Stimulated activated CD4-positive, alpha-beta T cell treated with anti-CD3 and anti-CD28 coated beads, Interleukin-1b, Interleukin-23, amount 100 ng/mL, for 1 hour (primary cell): ENCODE measurements at places on chromosomes 13 and 19.

GRCh38 chr13:46605825-46606554, 53.0 kb downstream of the LRCH1 start:
- DNase-seq, result no peak

- DNase-seq, result no peak
These were observed 87.8 kb downstream of the RAP2A start for GRCh38 chr13:97521726-97522125.

DNA sequence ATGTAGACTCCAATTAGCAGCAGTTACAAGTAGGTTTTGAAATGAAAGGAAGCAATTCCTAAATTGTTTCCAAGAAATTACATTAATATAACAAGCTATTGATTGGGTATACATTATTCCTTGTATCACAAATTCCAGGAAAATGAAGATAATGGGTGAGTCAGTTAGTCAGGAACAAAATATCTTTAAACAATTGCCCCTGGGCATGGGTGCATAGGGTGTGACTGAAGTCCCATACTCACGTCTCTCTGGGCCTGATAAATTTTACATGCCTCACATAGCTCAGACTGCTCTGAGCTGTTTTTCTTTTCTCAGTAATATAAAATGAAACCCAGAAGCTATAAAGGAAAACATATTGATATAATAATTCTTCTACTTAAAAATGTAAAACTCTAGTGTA, 87.8 kb downstream of the FNDC3A start:
- DNase-seq, result no peak

DNA sequence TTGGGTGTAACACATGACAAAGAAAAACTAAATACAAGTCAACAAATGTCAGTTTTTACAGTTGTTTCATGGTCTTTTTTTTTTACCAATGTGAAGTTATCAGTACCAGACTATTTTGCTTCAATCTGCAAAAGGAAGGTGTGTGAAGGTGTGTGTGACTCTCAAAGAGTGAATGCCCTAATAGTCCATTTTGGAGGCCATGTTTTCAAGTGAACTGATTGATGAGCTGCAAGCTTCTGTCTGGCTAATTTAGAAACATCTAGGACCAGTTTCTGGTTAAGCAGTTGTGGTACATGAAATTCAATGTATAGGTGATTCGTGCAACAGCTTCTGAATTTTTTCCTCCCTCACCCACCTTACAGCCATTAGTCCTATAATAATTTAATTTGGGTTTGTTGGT, 16.1 kb downstream of the KLF5 start:
- no peak for DNase-seq

DNA sequence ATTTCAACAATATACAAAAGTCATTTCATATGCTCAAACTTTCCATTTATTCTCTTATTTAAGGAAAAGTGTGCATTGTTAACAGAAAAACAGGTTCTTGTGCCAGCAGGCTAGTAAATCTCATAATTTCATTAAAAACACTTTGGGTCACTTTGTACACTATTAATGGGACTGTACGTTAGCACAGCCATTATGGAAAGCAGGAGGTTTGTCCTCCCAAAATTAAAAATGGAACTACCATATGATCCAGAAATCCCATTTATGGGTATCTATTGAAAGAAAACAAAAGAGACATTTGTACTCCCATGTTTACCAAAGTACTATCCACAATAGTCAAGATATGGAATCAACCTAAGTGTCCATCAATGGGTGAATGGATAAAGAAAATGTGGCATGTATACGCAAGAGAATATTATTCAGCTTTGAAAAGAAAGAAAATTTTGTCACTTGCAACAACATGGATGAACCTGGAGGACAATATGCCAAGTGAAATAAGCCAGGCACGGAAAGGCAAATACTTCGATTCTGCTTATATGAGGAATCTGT, 8.4 kb upstream of the SIGLEC6 start:
- no peak for DNase-seq

DNA sequence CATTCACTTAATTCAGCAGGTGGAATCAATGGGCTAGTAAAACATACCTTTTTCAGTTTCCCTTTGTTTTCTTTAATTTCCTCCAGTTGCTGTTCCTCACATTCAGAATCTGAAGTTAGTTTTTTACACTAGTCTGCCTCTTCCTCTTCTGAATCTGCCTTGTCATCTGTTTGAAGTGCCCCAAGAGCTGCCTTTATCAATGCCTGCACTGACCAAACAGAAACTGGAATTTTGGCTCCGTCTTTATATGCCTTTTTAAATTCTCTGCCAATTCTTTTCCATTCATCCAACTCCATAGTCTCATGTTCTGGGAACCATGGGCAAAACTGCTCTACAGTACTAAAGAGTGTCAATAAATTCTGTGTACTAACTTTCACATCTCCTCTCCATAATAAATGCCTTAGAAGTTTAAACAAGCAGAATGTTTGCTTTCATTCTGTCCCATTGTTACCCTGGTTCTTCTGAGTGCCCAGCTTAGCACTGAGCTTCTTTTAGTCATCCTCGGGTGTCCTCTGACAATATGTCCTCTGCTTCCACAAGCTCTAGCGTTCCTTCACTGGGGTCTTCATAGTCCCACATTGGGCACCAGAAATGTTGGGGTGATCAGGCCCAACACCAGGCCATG, 154.2 kb downstream of the ZNF486 start:
- DNase-seq, result no peak

DNA sequence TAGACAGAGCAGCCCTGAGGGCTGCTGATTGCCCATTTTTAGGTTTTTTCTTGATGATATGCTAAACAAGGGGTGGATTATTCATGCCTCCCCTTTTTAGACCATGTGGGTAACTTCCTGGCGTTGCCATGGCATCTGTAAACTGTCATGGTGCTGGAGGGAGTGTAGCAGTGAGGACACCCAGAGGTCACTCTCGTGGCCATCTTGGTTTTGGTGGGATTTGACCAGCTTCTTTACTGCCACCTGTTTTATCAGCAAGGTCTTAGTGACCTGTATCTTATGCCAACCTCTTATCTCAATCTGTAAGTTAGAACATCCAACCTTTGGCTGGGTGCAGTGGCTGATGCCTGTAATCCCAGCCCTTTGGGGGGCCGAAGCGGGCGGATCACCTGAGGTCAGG, 148.0 kb downstream of the PTPRS start:
- no peak for DNase-seq

- DNase-seq, result no peak
These were observed 249.6 kb downstream of the GPC6 start for GRCh38 chr13:93476175-93476574.

DNA sequence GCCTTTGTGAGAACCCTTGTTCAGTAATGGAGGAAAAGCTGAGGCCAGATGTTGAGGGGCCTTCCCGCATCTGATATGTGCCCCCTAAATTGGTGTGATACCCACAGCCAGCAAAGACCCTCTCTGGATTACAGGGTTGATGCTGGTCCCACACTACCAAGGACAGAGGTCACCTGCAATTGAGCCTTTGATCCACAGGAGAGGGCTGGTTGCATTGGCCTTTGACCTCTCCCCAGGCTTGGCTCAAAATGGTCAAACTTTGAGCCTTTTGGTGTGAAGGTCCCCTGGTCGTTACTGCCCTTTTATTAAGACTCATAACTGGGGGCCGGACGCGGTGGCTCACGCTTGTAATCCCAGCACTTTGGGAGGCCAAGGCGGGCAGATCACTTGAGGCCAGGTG, 8.4 kb upstream of the MRPL4 start:
- no peak for DNase-seq

- no peak for DNase-seq
These were observed 62.3 kb downstream of the CHST8 start for GRCh38 chr19:33683881-33684537.

GRCh38 chr19:19067276-19068072, 3.7 kb downstream of the SLC25A42 start:
- DNase-seq, result no peak

GRCh38 chr13:41452462-41452861, 4.9 kb upstream of the RGCC start:
- DNase-seq, result no peak

- DNase-seq, result no peak
These were observed 169.8 kb downstream of the SUCLA2 start for GRCh38 chr13:47831265-47831664.

DNA sequence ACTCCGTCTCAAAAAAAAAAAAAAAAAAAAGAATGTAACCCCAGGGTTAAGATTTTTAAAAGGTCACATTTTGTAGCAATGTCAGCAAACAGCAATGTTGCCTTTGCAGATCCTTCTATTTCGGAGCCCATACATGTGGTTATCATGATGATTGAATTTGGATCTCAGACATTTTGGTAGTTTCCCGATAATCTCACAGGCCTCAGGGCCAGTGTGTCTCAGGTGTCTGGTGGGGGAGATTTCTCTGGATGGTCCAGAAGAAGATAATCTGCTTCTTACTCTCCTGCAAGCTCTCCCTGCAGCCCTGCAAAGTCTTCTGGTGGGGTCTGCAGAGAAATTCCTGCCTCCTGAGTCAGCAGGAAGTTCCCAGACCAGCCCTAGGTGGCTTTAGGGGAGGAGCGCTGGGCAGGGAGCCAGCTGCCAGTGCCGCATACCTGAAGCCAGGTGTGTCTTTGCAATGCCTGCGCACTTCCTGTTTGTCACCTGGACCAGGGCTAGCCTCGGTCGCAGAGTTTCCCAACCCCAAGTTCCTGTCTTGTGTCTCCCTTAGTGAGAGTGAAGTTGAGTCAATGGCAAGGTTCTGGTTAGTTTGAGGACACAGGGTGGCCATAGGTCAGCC, 1.4 kb downstream of the SH2D3A start:
- no peak for DNase-seq

- DNase-seq, result no peak
These were observed 88.6 kb upstream of the FARP1 start for GRCh38 chr13:98054301-98054700.

DNA sequence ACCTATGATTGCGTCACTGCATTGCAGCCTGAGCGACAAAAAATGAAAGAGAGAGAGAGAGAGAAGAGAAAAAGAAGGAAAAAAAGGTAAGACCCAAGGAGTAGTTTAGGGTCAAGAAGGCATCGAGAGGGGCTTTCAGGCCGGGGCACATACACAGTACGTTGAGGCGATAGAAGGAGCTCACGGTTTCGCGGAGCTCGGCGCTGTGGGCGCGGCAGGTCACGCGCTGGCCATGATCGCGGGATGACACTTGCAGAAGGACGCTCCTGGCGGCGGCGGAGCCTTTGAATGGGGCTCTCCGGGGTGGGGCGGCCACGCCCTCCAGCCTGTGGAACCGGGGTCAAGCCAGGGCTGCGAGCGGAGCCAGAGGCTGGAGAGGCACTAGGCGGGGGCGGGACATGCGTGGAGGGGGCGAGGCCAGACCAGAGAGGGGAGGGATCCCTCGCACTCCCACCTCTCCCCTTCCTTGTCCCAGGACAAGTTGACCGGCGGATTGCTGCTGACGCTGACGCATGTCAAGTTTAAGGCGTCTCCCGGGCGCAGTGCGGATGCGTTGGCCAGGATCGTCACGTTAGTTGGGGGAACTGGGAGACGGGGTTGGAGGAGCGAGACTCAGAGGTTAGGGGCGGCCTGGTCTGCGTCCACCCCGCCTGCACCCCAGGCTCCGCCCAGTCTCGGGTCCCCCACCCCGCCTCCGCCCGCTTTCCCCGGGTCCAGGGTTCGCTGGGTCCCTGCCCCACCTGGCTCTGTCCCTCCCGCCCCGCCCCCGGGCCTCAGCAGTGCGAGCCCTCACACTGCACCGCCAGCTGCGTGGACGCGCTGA, 6.9 kb downstream of the NPHS1 start:
- DNase-seq, result no peak

DNA sequence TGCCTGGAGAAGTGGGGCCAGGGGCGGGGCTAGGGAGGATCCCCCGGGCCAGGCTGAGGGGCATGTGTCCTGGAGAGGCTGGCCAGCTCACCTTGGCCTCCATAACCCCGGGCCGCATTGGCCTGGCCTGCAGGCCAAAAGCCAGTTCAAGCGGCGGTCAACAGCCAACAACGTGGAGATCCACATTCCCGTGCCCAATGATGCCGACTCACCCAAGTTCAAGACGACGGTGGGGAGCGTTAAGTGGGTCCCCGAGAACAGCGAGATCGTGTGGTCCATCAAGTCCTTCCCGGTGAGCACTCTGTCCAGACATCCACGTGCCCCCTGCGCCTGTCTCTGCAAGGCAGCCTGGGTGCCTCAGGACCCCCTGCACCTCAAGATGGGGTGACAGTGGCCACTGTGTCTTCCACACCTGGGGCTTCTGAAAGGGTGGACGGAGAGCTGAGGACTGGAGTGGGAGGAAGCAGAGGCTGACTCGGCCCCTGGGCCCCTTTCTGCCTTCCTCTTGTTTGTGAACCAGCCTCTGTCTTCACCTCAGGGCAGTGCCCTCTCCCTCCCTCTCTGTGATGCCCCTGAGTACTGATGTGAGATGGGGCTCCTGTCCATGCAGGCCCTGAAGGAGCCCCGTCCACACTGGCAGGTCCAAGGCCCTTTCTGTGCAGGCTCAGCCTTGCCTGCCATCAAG, 31.1 kb downstream of the AP1M1 start:
- DNase-seq, result no peak

DNA sequence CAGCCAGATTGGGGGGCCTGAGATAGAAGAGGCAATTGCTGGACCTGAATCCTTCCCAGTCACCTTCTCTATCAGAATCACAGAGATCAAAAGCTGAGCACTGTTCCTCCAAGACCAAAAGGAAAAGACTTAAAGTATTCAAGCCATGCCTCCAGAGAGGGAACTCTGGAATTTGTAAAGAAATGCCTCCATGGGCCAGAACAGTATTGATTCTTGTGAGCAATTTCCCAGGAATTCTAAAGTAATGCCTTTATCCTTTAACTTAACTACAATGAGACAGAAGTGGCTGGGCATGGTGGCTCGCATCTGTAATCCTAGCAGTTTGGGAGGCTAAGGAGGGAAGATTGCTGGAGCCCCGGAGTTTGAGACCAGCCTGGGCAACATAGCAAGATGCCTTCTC, 148.8 kb downstream of the FLT1 start:
- no peak for DNase-seq

- no peak for DNase-seq
These were observed 527.6 kb upstream of the KLF12 start for GRCh38 chr13:74661851-74662250.

- DNase-seq, result no peak
These were observed 33.2 kb downstream of the CILP2 start for GRCh38 chr19:19571071-19571786.

DNA sequence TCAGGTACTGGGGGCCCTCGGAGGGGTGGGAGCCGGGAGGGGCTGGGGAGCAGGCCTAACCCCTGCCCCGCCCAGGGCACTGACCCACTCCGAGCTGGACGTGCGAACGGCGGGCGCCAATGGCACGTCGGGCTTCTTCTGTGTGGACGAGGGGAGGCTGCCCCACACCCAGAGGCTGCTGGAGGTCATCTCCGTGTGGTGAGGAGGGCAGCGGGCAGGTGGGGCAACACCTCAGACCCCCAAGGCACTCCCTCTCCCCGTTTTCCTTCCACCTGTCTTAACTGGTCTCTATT, 18.2 kb downstream of the HPN start:
- no peak for DNase-seq

GRCh38 chr13:21018220-21018619, 43.2 kb downstream of the LATS2 start:
- no peak for DNase-seq

- no peak for DNase-seq
These were observed 61.3 kb downstream of the CELF5 start for GRCh38 chr19:3285647-3286176.
